Activated T-cell treated with anti-CD3 and anti-CD28 coated beads for 48 hours (primary cell): ENCODE measurements at places on chromosomes 4 and X.

DNA sequence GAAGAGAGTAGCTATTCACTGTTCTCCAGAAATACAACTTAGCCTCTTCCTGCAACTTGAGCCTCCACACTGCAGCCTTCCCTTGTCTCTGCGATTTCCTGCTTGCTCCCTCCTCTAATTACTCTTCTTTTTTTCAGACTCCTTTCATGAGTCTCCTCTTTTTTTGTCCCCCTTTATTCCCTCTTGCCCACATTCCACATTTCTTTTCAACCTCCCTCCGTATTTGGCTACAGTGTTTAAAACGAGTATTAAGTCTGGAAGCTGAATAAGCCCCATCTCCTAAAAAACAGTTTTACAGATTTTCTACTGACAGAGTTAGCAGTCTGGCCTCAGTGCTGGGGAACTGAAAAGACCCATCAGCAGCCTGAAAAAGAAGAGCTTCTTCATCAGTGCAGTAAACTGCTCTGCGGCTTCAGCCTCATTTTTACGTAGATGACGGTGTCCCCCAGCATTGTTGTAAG is 141.5 kb downstream of the TENM3 start:
- no peak for DNase-seq

DNA sequence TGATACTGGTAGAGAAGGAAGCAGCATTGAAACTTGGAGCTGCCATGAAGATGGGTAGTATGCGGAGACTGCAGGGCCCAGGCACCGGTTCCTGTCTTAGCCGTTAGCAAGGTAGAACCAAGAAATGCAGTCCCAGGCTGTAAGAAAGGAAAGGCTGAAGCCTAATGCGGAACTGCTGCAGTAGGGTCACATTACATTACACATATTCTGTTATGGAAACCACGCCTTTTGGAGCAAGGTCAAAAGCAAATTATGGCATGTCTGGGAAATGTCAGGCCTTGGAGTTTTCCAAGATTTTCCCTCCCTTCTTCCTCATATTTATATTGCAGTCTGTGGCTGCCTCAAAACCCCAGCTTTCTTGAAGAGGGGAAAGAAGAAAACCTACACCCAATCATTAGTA is 204.8 kb upstream of the RASGEF1B start:
- no peak for DNase-seq

- no peak for DNase-seq
These were observed 41.4 kb upstream of the MAB21L2 start for GRCh38 chr4:150540536-150540935.

DNA sequence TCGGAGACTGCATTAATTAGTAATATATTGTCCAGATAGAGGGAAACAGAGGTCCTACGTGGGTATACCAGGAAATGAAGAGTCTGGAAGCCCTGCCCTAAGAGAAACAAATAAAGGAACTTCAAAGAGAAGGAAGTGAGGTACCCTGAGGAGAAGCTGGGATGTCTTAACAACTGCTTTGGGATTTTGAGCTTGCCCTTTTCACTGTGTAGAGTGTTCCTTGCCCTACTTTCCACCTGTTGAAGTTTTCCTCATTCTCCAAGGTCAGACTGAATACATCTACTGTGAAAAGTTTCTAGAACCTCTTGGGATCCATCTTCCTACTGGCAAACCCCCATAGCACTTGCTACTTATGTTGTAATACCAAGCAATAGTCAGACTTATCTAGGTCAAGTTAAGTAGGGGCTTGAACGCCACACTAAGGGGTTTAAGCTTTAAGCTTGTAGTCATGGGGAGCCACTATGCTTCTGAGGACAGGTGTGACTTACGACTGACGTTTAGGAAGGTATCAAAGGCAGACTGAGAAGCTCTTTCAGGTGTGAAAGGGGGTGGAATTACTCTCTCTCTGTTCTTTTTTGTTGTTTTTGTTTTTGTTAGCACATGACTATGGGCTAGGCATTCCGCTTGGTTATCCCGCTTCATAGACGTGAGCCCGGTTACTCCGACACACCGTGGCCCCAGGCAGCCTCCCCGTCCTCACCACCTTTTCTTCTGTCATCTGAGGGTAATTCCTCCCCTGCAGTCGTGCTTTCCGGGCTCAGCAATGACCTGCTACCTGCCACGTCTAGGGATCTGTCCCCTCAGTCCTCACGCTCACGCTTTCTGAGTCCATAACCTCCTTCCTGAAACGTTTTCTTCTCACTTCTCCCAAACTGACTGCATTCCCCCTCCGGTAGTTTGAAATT is 959 bp upstream of the REST start:
- DNase-seq = no peak

DNA sequence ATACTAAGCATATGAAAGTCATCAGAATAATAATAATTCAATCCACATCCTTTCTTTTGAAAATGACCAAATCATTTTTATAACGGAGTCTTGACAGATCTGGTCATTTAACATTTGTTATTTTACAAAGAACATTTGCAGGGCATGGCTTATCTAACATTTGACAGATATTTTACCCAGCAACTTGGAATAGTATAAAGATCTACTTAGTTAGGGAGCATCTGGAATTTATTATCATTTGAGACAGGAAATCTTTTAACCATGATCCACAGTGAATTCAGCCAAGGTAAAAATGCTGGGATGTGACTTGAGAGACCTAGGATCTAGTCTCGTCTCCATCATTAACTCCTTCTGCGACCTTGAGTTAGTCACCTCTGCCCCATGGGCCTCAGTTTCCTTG is 22.4 kb downstream of the STARD8 start:
- DNase-seq = no peak

- no peak for DNase-seq
These were observed 1131.6 kb upstream of the PCDH7 start for GRCh38 chr4:29588617-29589016.
